Fibroblast of skin of right quadriceps (primary cell): ENCODE measurements at places on chromosomes 2 and 18.

- no peak for DNase-seq
Observed at GRCh38 chr18:10804126-10804525, 278.3 kb downstream of the NAPG start.

GRCh38 chr2:202065876-202066275 lies 7.2 kb upstream of the KIAA2012 start:
- DNase-seq: no peak

DNA sequence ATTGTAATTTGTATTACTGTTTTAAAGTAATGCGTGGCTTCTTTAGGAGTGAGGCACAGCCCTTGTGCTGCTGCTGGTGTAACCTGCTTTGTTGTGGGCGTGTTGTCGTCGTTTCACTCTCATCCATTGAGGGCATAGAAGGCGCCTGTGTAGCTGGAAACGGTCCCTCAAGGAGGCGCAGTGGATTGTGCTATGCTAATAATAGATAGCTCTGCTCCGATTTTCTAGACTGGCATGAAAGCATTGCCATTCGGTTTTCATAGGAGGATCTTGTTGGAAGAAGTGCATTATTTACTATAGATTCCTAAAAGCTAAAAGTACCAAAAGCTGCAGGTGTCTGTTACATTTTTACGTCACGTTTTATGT lies 17.9 kb downstream of the RAB12 start:
- DNase-seq: no peak

DNA sequence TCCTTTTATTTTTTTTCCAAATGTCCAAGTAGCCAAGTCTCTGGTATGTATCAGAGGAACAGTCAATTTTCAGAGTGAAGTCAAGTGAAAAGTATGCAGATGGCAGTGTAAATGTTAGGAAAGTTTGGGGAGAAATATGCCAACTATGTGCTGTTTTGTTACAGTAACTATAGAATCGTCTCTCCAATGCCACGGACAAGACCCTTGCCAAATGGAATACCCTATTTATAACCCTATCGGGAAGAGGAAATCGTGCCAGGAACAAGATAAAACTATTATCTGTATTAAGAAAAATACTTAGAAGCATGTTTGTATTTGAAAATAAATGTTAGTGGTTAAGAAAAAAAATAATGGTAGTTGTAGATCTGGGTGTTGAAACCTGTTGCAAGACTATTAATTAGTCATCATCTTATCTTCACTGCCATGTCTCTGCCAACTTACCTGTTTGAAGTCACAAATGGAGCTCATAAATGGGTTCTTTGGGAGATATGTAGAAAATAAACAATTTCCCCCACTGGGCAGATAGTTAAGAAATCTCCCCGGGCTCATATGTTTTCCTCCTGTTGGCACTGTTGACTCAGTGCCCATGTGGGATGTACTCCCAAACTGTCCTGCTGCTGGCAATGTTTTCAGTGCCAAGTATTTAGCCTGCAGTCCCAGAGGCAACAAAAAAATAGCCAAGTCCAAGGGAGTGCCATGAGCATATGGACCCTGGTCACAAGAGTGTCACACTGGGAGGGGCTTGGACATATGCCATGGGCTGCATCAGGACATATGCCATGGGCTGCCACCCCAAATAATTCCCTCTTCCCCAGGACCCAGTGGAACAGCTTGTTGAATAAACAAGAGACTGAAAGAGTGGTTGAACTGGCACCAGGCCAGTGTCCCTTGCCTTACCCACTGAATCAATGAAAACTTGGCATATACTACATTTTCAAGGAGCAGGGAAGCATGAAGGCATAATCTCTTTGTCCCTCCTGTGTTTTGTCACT lies 366.9 kb downstream of the OSR1 start:
- peak; percentile 93 for DNase-seq

DNA sequence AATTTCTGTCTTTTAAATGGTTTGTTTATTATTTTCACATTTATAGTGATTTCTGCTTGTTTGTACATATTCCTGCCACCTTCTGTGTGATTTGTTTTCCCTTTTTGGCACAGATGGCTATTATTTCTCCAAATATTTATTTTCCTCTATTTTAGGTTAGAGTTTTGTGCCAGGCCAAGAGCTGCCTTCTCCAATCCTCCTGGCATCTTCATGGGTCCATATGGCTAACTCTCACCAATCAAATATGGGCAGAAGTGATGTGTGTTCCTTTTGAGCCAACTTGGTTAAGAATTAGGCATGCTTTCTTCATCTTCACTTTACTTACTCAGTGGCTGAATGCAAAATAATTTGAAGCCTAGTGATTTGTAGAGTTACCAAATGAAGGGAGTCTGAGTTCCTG lies 697.1 kb upstream of the CELF4 start:
- DNase-seq: no peak
